ENCODE measurements at places on chromosomes 13 and 19. TPM values are rescaled to one million over a fixed set of nuclear protein-coding genes. Genes with fewer than 3 reads are reported as not detected.
A peak's percentile ranks its signal among the peaks of the same experiment; 100 is the strongest.

SIGLEC14 gene
- not detected for total RNA-seq

ZNF581 gene
- total RNA-seq: 47.0 TPM

ZNF761 gene
- 15.0 TPM for total RNA-seq

- DNase-seq: no peak
Measured at GRCh38 chr13:56317841-56318240, 822.9 kb upstream of the PRR20A start.

- no peak for DNase-seq
Measured at GRCh38 chr19:52946322-52947310, 16.1 kb downstream of the ZNF816 start.

- DNase-seq: peak; percentile 85
Measured at GRCh38 chr19:6216996-6217751, 62.6 kb downstream of the MLLT1 start.

- no peak for DNase-seq
Measured at GRCh38 chr19:56294549-56294948, 20.1 kb downstream of the ZSCAN5A start.

GRCh38 chr19:10344780-10345179, 5.4 kb upstream of the ICAM3 start:
- DNase-seq: no peak

GRCh38 chr13:74669149-74669548, 534.9 kb upstream of the KLF12 start:
- no peak for DNase-seq

DNA sequence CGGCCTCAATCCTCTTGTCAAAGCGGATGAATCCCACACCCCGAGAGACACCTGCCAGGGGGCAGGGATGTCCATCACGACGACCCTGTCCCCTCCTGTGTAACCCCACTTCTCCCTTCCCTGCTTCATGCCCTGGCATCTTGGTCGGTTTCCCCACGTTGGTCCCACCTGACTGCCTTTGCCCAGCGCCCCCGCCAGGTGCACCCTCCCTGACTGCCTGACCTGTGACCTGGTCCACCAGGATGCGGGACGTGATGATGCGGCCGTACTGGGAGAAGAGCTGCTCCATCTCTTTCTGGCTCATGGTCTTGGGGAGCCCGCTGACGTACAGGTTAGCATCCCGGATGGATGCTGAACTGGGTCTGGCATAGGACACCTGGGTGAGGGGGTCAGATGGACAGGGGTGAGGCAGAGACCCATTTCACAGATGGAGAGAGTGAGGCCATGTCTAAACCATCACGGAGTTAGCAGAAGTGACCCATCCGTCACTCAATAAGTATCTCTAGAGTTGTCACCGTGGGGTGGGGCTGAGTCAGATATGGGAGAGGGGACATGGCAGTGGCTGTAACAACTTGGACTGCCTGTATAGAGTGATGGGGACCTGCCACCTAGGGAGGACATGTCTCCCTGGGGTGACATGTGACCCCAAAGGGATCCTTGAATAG, 22.5 kb downstream of the ELAVL3 start:
- no peak for DNase-seq

- DNase-seq: no peak
Measured at GRCh38 chr19:15188851-15189250, 11.9 kb downstream of the NOTCH3 start.

DNA sequence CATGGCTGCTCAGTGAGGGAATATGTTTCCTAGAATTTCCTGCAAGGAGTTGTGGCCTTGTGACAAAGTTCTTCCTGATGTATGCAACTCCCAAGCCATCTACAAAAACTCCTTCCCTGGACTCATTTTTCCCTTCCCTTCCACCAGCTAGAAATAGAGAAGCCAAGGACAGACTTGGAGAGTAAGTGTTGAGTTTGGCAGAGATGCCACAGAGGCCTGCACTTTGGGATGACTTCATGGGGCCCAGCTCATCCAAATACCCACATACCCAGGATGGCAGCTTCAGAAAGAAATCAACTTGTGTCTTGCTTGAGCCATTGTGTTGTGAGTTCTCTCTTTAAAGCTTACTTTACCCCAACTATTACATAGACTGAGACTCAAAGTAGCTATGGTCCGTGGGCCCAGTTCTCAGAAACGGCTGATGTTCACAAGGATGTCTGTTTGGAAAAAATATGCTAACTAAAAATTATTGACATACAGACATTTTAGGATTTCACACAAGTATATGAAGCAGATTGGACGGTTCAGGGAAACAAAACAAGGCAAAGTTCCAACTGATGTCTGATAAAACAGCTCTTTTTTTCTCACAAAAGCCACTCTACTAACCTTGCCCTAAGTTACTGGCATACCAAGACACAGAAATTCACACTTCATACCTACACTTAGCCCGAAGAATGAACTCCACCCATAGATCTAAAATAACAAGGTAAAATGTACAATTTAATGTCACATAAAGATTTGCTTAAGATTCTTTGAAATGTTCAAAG, 107.9 kb downstream of the NALCN start:
- no peak for DNase-seq
